ENCODE measurements at places on chromosomes 2 and 18.

DNA sequence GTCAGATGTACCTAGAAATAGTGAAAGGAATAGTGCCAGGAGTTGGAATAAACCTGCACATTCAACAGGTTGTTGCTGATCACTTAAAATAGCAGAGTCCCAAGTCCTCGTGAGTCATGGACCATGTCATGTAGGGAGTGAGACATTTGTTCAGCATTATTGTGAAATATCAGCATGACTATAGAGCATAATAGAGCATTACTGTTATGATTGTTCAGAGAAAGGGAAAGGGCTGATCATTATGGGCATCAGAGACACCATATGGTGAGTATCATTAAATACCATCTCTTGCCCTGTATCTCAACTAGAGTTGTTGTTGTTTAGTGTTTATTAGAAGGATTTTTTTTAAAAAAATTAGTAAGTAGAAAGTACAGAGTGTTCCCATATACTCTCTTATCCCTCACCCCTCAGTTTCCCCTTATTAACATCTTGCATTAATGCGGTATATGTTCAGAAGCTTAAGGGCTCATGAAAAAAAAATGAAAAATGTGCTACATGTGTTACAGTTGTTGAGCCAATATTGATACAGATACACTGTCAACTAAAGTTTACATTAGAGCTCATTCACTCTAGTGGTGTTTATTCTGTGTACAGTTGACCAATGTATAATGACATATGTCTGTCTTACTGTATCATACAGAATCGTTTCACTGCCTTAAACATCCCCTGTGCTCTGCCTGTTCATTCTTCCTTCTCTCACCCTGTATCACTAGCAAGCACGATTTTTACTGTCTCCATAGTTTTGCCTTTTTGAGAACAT is 5.7 kb downstream of the ELAC1 start:
- no peak for DNase-seq

DNA sequence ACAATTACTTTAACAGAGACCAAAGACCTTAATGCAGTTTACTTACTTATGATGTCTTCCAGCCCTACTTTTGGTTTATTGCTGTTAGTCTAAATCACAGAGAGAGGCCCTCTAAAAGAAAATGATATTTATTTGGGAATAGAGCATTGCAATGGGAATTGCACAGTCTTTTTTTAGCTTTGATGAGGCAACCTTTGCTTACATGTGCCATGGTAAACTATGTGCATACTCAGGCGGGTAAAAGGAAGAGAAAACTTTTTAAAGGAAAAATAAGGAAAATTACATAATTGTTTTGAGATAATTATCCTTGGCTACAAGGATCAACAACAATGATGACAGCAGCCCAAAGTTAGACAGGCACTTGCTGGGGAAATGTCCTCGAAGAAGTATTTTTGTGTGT is 78.6 kb downstream of the EFEMP1 start:
- DNase-seq, result no peak

GRCh38 chr2:26685341-26685740 is 7.2 kb upstream of the KCNK3 start:
- DNase-seq, result no peak

GRCh38 chr2:24813691-24814137 is 20.5 kb downstream of the CENPO start:
- DNase-seq, result no peak

GRCh38 chr2:27186613-27187345 is 25.1 kb upstream of the ATRAID start:
- no peak for DNase-seq

GRCh38 chr2:45276914-45277313 is 267.7 kb upstream of the SIX2 start:
- no peak for DNase-seq

DNA sequence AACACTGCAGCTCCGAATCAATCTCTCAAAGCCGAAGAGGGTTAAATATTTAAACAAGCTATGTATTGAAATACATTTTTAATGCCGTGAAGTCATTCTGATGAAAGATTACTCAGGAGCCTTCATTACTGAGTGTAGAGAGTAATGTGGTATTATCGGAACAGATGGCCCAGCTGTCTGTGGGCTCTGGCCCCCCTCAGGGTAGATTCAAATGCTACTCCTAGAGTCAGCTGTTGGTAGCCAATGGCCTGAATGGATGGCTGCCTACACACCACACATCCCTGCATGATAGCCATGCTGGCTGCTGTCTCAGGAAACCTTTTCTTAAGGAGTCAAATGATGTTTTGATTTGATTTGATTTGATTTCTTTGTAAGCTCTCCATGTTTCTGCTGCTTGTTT is 732.3 kb upstream of the CELF4 start:
- no peak for DNase-seq

DNA sequence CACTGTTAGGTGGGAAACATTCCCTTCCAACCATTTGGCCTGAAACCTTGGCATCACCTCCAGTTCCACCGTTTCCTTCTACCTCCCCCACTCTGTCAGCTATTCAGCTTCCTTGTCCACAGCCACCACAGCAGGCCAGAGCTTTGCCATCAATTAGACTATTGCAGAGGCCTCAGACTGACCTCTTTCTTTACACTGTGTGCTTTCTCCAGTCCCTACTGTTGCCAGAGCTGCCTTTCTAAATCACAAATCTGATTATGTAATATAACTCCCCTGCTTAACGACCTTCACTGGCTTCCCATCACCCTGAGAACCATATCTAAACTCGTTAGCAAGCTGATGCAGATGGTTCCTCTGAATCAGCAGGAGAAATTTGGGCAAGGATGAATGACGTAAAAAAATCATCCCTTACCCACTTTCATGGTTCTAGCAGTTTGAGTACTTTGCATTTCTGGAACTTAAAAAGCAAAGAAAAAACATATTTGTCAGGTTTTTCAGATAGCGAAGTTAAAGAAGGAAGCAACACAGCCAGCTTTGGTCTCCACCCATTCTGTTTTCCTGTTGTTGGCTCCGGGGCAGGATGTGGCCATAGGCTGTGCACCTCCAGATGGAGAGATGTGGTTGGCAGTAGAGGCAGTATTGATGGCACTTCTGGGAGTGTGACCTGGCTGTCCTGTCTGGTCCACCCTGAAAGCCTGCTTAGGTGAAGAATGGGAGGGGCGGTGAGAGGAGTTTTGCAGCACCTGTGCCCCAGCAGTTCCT is 422.1 kb downstream of the PARD3B start:
- no peak for DNase-seq

- DNase-seq, result no peak
These were observed 15.6 kb upstream of the NFATC1 start for GRCh38 chr18:79379931-79380815.

DNA sequence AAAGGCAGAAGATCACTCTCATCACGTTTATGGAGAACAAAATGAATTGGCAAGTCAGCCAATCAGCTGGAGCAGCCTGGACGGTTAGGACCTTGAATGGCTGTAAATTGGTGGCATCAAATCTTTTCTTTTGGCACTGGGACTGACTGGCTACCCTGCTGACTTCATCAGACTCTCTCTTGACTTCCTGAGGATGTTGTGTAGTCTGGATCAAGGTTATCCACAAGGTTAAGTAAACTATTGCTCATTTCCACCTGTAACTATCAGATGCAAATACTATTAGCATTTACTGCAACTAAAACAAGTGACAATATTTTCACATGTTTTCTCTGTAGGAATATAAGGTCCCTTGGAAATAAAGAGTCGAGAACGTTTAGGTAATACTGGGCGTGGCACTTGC is 134.3 kb upstream of the RASGRP3 start:
- DNase-seq, result no peak
